Esophagus squamous epithelium (tissue), 5 donors: ENCODE measurements at places on chromosomes 6 and 20.

DNA sequence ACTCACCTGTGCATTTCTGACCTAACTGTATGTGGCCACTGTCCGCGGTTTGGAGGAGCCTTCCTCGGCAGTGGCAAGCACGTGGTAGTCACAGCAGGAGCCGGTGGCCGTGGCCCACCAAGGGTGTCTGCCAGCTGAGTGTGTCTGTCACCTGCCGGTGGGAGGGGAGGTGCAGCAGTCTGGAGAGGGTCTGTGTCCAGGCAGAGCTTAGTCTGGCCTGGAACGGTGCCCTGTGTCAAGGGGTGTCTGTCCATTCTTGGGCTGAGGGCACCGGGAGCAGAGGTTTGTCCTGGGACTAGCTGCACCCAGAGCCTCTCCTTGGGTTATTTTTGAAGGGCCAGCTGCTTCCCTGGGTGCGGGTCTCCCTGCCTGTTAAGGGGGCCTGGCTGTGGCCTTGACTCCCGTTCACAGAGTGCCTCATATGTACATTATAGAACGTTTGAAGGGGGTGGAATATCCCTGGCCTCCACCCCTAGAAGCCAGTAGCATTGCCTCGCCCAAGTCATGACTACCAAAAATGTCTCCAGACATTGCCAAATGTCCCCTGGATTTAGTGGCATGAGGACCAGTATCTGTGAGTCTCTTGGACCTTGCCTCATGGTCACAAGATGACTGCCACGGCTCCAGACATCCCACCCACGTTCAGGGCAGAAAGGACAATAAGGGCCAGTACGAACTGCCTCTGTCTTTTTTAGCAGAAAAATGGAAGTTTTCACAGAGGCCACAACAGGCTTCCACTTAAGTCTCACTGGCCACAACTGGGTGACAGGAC lies 5.2 kb downstream of the RBM38 start:
- no peak for DNase-seq

DNA sequence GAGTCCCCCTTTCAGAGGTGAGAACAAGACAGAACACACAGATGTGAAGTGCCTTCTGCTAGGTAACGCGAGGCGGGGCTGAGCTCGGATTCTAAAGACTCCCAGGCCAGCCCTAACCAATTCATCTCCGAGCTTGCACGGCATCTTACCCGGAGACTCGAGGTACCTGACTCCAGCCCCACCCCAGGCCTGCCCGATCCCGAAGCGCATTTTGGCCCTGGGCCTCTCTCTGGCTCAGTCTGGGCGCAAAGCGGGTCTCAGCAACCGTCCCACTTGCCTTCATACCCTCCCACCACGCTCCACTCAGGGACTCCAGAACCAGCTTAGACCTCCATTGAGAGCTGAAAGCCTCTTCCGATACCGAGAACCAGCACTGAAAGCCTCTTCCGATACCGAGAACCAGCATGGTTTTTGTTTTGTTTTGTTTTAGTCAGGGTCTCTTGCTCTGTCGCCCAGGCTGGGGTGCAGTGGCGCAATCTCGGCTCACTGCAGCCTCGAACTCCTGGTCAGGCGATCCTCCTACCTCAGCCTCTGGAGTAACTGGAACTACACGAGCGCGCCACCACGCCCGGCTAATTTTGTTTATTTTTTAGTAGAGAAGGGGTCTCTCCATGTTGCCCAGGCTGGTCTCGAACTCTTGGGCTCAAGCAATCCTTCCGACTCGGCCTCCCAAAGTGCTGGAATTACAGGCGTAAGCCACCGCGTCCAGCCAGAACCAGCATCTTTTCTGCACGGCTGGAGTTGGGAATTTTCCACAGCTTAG lies 557 bp upstream of the DYNLRB1 start:
- no peak for DNase-seq

DNA sequence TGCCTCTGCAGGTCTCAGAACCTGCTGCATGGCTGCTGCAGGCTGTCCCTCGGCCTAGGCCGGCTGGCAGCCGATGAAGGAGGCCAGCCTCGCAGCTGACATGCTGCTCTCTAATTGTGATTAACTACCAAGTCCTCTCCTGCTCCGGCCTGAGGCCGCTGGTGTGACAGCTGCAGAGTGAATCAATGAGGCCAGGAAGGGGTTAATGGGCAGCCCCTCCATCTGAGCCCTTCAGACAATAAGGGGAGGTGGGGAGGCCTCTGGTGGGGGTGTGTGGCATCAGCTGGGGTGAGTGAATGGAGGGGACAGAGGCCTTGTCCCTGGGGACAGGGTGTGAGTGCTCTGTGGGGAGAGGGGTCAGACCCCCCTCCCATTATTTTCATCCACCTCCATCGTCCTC lies 34.4 kb downstream of the SLC52A3 start:
- no peak for DNase-seq

- no peak for DNase-seq
Measured at GRCh38 chr6:143742070-143742954, 64.5 kb downstream of the PHACTR2 start.

- no peak for DNase-seq
Measured at GRCh38 chr20:59382157-59382725, 81.8 kb downstream of the EDN3 start.

DNA sequence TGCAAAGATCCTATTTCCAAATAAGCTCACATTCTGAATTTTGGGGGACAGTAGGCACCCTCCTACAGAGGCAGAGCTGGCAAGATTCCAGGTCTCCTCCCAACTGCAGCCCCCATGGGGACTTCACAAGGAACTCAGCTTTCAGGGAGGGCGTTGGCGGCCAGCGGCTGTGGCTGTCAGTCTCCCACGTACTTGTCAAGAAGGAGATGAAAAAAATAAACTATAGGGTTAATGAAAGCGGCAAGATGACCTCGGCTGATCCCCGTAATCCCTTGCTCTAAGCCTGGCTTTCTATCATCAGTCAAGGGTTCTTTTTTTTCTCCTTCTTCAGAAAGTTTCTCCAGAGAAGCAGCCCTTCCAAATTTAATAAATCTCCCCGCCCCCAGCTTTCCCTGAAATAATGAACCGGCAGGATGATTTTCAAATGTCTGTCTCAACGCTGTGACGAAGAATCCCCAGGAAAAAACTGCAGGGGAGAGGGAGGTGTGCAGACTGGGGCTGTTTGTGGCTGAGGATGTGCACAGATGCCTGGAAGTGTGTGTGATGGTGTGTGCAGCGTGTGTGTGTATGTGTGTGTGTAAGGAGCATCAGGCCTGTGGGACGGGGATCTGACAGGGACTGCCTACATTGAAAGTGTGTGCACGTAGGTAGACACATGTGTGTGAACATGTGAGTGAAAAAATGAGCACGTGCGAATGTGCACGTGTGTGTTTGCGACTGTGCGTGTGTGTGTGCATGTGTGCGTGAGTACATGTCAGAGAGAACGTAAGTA lies 78.7 kb downstream of the SLC2A10 start:
- no peak for DNase-seq

DNA sequence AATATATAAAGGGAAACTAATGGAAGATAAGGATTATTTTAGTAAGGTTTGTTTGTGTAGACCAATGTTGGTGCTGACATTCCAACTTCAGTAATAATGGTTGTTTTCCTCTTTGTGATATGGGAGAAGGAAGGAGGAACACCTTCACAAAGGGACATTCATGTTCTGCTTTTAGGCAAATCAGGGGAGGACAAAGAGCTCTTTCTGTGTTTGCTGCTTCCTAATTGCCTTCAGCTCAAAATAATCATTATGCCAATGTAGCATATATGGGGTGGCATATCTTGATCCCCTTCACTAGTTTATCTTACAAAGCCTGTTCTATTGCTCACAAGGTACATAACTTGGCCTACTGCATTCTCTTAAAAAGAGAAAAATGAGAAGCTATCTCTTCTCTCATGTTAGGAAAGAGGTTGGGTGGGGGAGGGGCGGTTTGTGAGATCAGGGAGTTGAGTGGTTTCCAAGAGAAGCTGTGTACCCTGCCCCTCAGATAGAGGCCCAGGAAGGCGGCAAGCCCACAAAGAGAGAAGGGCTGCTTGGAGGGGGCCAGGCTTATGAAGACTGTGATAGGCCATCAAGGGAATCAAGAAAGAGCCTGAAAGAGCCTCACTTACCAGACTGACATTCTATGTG lies 4.7 kb upstream of the ADGRG6 start:
- no peak for DNase-seq

DNA sequence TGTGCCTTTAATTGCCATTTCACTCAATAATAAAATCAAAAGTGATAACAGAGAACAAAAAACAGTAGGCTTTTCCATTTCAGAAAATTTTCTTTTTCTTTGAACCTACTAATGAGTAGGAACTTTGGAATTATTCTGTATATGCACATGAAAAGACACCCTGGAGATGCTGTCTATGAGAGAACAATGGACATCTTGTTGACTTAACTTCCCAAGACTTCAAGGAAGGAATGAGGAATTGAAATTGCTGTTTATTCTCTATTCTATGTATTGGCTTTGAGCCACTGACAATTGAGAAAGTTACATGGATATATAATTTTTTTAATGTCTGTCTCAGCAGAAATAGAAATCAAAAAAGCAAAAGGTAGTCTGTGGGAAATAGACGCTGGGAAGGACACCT lies 98.6 kb upstream of the PCSK2 start:
- no peak for DNase-seq

DNA sequence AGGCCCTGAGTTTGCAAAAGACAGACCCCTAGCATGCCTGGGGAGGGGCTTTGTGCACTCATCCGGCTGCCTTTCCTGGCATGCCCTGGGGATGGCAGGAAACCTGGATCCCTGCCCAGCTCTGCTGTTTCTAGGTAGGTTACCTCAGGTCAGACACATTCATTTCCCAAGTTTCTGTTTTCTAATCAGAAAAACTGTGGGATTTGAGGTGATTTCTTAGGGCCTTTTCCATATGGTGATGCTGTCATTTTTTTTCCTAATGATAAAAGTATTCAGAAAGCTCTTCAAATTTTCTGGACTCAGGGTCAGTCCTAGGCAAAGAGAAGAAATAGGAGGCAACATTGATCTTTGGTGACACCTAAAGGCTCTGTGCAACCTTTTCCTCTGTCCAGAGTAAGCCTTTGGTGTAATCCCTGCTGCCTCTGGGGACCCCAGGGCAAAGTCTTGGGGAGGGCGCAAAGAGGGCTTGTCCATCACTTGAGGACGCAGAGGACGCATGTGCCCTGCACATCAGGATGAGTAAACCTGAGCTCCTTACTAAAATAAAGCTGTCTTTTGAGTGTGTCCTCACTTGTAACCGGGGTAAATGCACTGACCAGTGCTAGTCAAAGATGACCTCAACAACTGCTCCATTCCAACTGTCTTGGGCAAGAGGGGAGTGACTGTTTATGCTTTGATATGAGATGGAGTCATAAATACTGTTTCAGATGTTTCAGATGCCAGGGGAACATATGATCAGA lies 13.5 kb upstream of the TRAM2 start:
- no peak for DNase-seq

DNA sequence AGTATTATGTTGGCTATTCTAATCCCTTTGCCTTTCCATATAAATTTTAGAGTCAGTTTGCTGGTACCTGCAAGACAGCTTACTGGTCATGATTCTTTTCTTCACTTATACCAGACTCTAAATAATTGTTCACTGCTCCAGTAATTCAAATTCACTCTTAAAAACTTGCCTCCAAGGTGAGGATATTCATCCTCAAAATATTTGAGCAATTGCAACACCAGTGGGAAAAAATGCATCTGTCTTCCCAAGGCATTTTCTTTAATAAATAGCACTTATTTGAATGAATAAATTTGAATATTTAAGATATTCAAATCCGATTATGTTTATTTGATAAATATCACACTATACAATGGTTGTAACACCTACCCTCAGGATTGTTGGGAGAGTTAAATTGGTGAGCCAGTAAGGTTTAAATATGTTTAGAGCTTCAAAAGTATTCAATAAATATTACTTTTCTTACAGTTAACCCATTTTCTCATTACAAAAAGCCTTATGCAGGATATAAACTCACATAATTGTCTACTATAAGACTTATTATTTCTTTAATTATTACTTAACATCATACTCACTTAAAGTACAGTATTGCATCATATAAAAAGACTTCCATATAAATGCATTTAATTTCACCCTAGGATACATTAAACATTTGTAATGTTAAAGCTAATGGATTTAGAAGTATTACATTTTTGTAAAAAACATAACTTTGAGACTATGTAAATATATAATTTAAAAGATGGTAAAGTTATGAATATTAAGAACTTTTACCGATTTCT lies 285.6 kb downstream of the SAMD5 start:
- no peak for DNase-seq

GRCh38 chr20:46930640-46931339 lies 36.1 kb downstream of the EYA2 start:
- DNase-seq: no peak

GRCh38 chr20:35823147-35823546 lies 51.3 kb downstream of the PHF20 start:
- DNase-seq: no peak

DNA sequence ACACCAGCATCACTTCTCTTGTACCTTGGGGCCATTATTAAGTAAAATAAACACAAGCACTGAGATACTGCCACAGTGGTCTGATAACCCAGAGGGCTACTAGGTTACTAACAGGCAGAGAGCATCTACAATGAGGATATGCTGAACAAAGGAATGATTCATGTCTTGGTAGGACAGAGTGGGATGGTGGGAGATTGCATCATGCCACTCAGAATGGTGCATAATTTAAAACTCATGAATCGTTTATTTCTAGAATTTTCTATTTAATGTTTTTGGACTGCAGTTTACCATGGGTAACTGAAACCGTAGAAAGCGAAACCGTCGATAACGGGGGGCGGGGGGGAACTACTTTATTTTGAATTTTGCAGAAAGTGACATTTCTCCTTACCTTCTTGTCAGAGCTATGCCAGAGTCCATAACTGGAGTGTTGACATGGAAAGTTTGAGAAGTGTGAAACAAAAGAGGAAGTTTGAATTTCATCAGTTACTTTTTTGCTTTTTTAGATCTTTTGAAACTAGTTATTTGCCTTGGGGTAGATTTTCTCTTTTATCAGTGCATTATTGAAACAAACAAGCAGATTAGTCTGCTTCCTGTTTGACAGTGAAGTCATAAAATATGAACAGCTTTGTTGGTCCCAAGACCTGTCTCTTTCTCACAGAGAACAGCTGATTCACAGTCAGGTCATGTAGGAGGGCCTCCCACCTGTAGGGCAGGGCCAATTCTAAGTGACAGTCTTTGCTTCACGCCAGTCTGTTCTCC lies 124.9 kb downstream of the KLHL32 start:
- no peak for DNase-seq
